ENCODE measurements at places on chromosomes 3 and 15.

DNA sequence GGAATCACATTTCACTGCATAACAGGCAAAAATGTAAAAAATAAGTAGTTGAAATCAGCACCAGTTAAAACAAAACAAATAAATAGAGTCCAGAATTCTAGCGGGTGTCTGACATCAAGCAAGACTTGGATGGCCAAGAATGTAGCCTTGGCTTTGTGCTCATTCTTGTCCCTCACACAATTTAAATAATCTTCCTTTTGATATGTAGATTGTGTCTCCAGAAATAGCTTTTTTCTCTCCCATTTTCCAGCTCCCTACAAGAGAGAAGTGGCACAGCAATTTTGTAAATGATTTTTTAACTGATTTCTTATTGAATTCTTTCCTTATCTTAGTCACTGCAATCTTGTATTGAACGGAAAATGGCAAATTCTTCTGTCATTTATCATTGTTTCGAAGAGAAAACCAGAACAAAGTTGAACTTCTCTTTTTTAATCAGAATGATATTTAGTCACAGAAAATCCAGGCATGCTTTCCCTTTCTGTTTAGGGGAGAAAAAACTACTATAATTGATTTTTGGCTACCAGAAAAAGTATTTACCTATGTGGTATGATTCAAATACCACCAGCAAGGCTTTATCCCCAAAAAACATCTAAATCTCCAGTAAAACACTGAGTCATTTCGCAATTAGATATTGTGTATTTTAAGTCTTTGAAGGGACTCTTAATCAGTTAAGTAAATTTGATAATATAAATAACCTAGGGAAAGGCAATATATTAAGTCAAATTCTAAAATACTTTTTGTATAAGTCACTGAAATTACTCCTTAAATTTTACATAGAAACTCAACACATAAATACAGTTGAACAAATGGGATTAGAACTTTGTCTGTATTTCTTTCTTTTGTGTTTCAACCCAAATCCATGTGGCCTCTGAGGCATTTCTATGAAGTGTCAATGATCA lies 481.7 kb downstream of the GBE1 start:
- no peak for DNase-seq

- DNase-seq: no peak
These were observed 17.2 kb downstream of the CPA3 start for GRCh38 chr3:148882288-148882687.

DNA sequence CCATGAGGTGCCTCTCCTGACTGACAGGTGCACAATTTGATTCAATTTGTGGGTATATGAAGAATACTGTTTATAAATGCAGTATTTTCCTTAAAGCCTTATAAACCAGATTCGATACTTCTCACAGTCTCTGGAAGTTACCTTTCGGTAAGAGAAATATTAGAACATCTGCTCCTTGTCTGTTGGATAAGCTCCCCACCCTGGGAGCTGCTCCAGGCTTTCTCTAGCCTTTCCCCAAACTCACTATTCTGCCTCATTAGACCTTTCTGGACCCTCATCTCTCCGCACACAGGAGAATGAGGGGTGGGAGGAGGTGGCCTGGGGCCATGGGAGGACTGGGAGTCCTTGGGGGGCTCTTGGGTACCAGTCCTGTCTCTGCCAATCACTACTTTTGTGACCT lies 59.8 kb upstream of the TBC1D21 start:
- DNase-seq: no peak

GRCh38 chr3:143951351-143951971 lies 20.2 kb upstream of the DIPK2A start:
- DNase-seq: peak; percentile 5

DNA sequence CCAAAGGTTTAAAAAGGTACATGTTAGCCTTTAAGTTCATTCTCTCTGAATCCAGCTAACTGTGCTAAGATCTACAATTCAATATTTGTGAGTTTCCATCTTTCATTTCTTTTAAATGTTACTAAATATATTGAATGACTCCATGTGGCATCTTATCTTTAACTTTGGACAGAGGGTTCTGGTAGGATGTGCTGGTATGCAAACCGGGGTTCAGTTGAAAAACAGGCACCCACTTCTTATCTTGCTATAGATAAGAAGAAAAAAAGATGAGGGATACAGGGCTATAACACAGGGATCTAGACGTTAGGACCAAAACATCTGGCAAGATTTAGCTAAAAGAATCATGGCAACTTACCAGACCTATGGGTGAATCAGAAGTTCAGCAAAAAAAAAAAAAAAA lies 538.3 kb downstream of the EDEM1 start:
- no peak for DNase-seq

GRCh38 chr3:191269289-191270085 lies 59.7 kb upstream of the CCDC50 start:
- no peak for DNase-seq

- no peak for DNase-seq
These were observed 13.2 kb upstream of the PCSK6 start for GRCh38 chr15:101502572-101503295.

DNA sequence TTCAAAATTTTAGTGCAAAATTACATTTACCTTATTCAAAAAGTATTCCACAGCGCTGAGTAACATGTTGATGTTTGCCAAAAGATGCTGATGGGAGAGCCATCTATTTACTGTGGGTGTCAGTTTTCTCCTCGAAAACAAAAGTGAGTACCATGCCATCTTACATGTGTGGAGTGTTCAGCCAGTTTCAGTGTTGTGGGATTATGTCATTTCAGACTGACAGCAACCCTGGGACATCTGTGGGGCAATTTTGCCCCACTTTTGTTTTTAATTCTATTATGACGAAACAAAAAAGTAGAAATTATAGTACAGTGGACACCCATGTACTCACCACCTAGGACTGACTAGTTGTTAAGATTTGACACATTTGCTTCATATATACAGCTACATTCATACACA lies 19.6 kb downstream of the SLCO3A1 start:
- no peak for DNase-seq

DNA sequence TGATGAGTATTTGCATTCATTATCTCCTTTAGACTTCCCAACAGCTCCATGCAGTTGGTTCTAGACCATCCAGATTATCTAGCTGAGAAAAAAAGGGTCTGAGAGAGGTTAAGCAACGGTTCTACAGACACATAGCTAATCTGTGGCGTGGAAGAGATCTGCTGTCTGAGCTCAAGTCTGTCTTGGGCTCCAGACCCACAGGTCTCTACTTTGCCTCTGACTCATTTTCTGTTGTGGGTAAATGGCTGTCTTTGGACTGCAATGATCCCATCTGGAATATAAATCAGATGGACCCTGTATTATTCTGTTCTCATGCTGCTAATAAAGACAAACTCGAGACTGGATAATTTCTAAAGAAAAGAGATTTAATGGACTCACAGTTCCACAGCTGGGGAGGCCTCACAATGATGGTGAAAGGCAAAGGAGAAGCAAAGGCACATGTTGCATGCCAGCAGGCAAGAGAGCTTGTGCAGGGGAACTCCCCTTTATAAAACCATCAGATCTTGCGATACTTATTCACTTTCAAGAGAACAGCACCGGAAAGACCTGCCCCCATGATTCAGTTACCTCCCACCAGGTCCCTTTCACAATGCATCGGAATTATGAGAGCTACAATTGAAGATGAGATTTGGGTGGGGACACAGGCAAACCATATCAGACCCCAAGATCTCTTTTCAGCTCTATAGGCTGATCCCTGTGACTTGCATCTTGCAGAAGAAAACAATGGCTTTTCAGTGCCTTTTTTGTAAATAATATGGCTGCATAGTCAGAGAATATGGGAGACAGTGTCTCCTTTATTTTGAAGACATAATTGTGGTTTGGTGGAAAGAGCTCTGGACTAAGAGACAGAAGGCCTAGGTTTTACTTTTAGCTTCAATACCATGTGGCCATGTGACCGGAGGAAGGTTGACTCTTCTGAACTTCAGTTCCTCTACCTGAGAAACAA lies 24.7 kb downstream of the CEMIP start:
- no peak for DNase-seq

DNA sequence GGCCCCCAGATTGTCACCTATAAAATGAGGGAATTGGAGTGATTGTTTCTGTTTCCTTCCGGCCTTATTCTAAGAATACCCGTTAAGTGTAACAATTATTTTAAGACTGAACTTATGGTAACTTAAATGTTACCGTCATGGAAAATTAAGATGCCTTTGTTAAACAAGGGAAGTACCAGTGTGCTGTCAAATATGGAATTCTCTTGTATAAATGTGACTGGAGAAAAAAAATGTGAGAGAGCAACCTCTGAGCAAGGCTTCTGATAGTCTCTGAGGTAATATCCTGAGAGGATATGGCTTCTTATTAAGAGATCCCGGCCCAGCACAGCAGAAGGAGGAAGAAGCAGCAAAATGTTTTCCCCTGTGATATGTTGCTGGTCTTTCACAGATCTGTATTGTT lies 480.7 kb upstream of the ADAMTS9 start:
- no peak for DNase-seq

DNA sequence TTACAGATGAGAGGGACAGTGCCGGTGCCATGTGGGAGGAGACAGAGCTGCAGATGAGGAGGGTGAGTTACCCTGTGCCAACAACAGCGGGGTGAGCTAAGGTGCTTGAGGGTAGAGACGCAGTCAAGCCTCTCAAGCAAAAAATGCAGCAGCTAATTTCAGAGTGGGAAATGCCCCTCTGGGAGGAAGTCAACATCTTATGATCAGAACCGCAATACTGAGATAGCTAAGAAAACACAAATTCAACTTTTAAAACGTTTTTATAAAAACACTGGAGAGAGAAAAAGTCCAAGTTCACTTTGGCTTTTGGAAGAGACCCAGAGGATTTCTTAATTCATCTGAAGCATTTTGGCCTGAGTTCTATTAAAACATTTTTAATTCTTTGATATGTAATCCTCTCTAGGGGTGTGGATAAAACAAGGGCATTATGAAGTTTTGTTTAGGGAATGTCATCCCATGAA lies 319.2 kb downstream of the SLC9A9 start:
- no peak for DNase-seq

DNA sequence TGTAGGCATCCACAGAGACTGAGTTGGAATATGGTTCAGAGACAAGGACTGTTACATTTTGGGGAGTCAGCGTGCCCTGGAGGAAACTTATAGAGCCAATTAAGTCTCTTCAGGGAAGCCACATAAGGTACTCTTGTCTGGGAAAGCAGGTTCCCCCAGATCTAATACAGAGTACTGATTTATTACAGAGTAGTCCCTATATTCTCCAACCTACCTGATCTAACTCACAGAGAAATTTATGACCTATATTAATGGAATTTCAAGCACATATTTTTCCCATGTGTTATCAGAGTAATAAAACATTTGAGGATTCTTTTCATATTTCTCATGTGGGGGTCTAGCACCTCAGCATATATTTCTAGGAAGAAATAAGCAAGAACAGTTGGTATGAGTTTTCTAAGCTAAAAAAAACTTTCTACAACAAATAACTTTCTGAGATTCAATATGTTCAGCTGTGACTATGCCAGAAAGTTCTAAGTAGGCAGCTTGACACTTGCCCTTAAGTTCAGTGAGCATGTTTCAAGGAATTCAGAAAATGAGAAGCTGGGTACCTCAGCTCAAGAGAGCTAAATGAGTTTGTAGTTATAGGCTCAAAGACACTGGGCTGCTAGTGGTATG lies 75.3 kb upstream of the COL8A1 start:
- DNase-seq: no peak

GRCh38 chr3:56870436-56870835 lies 68.7 kb upstream of the ARHGEF3 start:
- no peak for DNase-seq

GRCh38 chr3:139238281-139239030 lies 105.4 kb upstream of the MRPS22 start:
- DNase-seq: no peak

- no peak for DNase-seq
These were observed 42.6 kb downstream of the ARIH1 start for GRCh38 chr15:72516777-72517176.

DNA sequence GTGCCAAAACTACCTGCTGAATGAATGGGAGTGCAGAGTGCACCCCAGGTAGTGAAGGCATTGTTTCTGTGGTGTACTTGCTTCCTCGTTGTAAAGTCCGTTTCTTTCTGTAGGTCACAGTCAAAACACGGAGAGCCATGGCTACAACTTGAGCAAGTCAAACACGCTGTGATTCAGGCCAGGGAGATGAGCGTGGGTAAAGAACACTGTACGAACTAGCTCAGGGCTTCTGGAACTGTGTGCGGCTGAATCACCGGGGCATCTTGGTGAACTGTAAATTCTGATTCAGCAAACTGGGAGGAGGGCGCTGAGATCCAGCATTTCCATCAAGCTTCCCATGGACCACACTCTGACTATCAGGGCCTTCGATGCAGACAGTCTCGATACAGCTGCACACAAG lies 5.0 kb upstream of the TNK2 start:
- no peak for DNase-seq

DNA sequence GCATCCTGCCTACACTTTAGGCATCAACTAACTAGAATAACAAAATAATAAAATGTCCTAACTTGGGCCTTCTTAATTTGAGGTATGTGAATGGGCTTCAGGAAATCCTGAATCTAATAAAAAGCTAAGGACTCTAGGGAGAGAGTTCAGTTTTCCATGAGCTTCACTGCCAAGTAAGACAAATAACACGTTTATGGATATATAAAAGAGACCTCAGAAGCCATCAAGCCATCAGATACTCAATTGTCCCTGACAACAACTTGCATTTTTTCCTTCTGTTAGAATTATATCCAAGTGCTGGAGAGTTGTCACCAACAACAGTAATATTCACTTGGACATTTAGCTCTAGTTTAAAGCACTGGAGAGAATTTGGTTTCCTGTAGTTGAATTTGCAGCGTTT lies 102.4 kb upstream of the IGSF10 start:
- DNase-seq: no peak

- no peak for DNase-seq
These were observed 22.1 kb downstream of the SLC25A26 start for GRCh38 chr3:66242788-66243464.

- no peak for DNase-seq
These were observed 28.3 kb upstream of the CRYBG3 start for GRCh38 chr3:97793420-97794019.

DNA sequence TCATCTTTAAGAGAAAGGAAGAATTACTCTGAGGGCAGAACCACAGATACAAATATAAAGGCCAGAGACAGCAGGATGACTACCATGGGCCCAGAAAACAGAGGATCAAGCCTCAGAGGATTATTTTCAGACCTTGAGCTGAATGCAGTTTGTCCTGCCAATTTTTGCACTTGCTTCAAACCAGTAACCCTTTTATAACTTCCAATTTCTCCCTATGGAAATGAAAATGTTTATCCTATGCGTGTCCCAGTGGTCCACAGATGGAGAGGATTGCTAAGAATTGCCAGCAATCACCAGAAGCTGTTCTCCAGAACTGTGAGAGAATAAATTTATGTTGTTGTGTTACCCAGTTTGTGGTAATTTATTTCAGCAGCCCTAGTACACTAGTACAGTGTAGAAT lies 26.4 kb upstream of the MME start:
- no peak for DNase-seq

All from activated T-cell treated with anti-CD3 and anti-CD28 coated beads, Interleukin-2, amount 50 U/mL, for 4 hours (primary cell).